ENCODE measurements at places on chromosomes 4 and X.

DNA sequence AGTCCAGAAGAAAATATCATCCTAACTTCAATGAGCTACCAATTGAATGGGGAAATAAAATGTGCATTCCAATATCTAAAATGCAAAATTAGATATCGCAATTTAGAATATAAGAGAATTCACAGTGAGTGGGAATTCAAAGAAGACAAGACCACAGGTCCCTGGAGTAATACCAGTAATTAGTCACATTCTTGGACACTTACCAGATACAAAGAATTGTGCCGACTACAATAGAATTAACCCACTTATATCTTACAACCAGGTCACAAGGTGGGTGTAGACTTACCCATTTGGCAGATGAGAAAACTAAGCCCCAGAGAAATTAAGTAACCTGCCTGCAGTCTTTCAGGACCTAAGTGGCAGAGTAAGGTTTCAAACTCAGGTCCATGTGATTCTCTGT lies 84.3 kb upstream of the C1QTNF7 start:
- no peak for DNase-seq

DNA sequence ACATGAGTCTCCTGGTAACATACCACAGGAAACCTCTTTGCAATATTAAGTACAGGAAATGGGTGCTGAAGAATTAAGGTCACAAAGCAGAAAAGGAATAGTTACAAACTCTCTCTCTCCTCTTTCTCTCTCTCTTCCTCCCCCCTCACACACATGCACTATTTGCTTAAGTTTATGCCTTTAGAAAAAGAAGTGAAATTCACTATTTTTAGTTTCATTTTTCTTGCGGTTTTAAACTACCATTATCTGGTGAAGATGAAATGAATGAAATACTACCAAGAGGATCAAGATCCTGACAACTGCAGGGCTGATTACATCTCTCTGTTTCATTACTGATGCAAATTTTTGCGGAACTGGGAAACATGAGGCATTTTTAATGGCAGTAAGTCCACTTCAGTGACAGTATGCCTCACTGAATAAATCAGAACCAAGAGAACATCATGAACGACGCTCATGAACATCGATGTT lies 64.3 kb upstream of the FTHL17 start:
- no peak for DNase-seq

- no peak for DNase-seq
These were observed 3.5 kb downstream of the GPC3 start for GRCh38 chrX:133981924-133982323.

DNA sequence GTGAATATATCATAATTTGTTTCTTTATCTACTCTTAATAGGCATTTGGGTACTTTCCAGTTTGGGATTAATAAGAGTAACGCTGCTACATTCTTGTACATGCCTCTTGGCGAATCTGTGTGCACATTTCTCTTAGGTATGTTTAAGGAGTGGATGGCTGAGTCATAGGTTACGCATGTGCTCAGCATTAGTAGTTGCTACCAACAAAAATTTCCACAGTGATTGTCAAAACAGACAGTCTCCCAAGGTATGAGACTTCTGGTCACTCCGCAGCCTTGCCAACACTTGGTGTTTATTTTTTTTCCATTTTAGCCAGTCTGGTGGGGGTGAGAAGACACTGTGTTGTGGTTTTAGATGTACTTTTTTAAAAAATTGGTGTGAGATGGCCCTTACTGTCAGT lies 44.6 kb downstream of the FGFBP1 start:
- DNase-seq: no peak

DNA sequence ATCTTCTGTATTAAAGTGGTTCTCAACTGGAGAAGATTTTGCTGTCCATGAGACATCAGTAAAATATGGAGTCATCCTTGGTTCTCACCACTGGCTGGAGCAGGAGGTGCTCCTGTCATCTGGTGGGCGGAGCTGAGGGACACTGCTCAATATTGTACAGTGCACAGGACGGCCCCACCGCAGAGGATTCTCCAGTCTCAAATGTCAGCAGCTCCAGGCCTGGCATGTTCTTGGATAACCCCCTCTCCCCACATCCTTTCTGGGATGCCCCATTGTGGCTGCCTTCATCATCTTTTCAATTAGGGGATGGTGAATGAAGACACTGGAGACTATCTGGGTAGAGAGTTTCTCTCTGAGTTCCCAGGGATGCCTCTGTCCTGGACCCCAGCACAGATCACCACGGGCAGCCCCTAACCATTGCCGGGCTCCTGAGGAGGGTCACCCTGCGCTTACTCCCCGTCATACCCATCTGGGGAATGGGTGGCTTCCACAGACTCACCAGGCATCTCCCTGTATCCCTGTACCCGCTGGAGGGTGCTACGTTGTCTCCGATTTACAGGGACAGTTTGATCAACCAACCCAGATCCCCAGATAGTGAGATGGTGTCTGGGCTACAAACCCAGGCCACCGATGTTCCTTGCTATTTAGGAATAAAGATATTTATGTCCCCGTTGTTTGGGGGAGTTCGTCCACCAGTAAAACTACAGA lies 21.9 kb upstream of the P2RY8 start:
- peak; percentile 14 for DNase-seq

- DNase-seq: peak; percentile 46
These were observed 895 bp downstream of the SMIM14 start for GRCh38 chr4:39637586-39638353.

DNA sequence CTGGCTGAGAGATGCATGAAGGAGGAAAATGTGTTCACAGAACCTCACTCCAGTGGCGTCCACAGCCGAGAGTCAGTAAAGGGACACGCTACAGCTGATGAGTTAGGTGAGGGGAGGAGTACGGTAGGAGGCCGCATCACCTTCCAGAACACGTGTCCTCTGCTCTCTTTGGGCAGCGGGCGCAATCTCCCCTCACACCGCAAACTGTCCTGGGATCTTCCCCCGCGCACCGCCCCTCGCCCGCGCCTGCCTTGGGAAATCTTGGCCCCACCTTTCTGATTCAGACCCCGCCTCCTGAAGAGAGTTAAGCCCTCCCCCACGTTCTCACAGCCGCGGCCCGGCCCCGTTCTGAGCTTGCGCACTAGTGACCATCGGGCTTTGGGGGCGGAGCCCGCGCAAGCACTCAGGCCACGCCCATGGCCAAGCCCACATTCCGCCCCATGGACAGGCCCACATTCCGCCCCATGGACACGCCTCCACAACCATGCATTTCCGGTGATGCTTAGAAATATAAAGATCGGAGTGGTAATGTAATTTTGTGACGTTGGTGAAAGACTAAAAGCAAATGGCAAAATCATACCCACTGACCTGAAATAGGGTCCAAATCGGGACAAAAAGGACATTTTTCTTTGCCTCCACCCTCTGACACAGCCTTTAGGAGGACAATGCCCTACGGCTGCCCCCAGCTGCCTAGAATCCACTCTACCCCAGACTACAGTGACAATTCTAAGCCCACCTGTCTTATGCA lies 13.3 kb downstream of the SMIM10 start:
- peak; percentile 95 for DNase-seq

DNA sequence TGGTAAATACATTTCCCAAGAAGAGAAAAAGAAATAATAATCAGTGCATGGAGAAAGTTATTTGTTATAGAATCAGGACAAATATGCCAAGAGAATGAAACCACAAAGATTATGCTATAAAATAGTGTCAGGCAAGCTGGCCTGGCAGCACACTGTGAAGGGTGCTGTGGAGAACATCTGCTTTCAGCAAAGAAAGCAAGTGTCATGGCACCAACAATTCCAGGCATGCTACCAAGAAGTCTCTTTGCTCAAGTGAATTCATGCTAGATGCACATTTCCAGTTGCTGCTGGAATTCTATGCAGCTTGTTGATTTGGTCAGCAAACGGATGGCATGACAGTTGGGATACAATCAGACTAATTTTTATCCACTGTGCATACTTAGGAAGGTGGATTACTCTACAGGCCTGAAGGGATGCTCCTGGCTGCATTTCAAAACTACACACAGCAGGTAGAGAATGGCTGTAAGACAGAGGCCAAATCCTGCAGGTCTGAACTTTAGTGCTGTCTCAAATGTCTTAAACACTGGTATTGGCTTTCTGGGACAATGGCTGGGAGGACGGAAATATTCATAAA lies 154.6 kb upstream of the FAT1 start:
- DNase-seq: no peak

GRCh38 chrX:3598709-3599108 lies 114.7 kb downstream of the PRKX start:
- DNase-seq: no peak

DNA sequence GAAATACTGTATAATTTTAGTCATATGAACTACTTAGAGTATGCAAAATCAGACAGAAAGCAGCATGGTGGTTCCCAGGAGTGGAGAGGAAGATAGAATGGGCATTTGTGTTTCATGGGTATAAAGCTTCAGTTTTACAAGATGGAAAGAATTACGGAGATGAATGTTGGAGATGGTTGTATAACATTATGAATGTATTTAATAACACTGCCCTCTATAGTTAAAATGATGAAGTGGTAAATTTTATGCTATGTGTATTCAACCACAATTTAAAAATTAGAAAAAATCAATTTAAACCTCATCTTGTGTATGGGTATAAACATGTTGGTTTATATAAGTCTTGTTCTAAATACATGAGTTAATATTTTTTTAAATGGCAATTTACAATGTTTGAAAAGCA lies 521.1 kb downstream of the FSTL5 start:
- no peak for DNase-seq

- no peak for DNase-seq
These were observed 540.3 kb downstream of the PCDH18 start for GRCh38 chr4:136992032-136992431.

Measured in activated T-cell treated with anti-CD3 and anti-CD28 coated beads, Interleukin-2, amount 50 U/mL, for 24 hours (primary cell).